Activated naive CD8-positive, alpha-beta T cell treated with anti-CD3 and anti-CD28 coated beads for 36 hours (primary cell): ENCODE measurements at places on chromosomes 5 and 9.

GRCh38 chr5:133397348-133397747 is 215.0 kb downstream of the FSTL4 start:
- H3K4me3 ChIP-seq, result no peak overlapping the region
- peaks cover 9% of the 10 kb centered on the region for H3K27me3 ChIP-seq
- DNase-seq, result no peak
- H3K4me1 ChIP-seq, result peaks cover 39% of the 10 kb centered on the region
- H3K36me3 ChIP-seq, result no peaks in the 10 kb centered on the region

- no peak overlapping the region for H3K4me3 ChIP-seq
- DNase-seq, result no peak
- no peak overlapping the region for H3K27ac ChIP-seq
- no peaks in the 10 kb centered on the region for H3K36me3 ChIP-seq
- no peaks in the 10 kb centered on the region for H3K27me3 ChIP-seq
Observed at GRCh38 chr9:119216651-119217331, 152.4 kb downstream of the BRINP1 start.

DNA sequence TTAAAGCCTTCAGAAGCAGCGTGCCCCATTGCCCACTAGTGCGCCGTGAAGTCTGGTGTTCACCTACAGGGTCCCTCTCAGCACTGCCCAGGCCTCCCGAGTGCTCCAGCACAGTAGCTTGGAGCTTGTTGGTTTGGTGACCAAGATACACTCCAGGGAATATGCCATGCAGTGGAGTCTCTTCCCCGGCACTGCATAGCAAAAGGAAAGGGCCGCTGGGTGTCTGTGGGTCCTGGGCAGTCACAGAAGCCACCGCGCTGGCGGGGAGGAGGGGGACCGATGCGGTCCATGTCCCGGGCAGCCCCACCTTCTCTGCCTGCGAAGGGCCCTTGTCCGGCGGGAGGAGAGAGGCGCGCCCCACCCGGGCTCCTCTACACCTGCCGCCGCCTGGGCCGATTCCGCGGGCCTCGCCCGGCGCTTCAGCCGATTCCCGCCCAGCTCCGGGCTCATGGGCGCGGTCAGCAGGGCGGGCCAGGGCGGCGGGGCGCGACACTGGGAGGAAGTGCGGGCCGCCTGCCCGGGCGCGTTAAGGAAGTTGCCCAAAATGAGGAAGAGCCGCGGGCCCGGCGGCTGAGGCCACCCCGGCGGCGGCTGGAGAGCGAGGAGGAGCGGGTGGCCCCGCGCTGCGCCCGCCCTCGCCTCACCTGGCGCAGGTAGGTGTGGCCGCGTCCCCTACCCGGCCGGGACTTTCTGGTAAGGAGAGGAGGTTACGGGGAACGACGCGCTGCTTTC is at the start of gene SYK:
SYK (plus strand) TSS at position 579 of the 732 bp plus-strand sequence. CDS start 42,080 bp downstream, outside the sequence.
- H3K27me3 ChIP-seq, result peaks cover 88% of the 10 kb centered on the region
- H3K4me1 ChIP-seq, result no peaks in the 10 kb centered on the region
- no peak for DNase-seq
- peak within 1 kb of the TSS; percentile 71 for H3K4me3 ChIP-seq

DNA sequence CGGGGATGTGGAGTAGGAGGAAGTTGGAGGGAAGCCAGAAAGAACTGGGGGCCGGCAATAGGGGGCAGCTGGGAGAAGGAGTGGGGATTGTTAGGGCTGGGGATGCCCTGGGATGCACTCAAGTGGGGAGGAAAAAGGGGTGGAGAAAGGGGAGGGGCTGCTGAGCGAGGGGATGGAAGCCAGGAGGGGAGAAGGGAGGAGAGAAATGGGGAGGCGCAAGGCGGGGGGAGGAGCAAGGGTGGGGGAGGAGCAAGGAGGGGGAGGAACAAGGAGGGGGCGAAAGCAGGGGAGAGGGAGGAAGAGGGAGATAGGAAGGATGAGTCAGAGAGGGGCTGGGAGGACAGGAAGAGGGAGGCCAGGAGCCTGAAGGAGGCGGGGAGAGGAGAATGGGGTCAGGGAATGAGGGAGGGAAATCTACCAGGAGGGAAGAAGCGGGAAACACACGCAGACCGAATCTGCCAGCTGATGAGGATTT is 1.6 kb downstream of the IRX4 start:
- H3K36me3 ChIP-seq, result no peaks in the 10 kb centered on the region
- peaks cover 14% of the 10 kb centered on the region for H3K4me1 ChIP-seq
- no peak for DNase-seq
- H3K27me3 ChIP-seq, result peaks cover 78% of the 10 kb centered on the region
- H3K4me3 ChIP-seq, result no peak overlapping the region

GRCh38 chr5:37071487-37071886 is 177.7 kb downstream of the CPLANE1 start:
- DNase-seq, result no peak
- no peaks in the 10 kb centered on the region for H3K36me3 ChIP-seq
- H3K4me1 ChIP-seq, result no peaks in the 10 kb centered on the region
- H3K4me3 ChIP-seq, result no peak overlapping the region
- H3K27me3 ChIP-seq, result no peaks in the 10 kb centered on the region

GRCh38 chr9:97425336-97425972 is 13.6 kb downstream of the TDRD7 start:
- H3K27ac ChIP-seq, result no peak overlapping the region
- no peak for DNase-seq
- no peaks in the 10 kb centered on the region for H3K27me3 ChIP-seq
- peaks cover 10% of the 10 kb centered on the region for H3K36me3 ChIP-seq
- H3K4me1 ChIP-seq, result no peaks in the 10 kb centered on the region

DNA sequence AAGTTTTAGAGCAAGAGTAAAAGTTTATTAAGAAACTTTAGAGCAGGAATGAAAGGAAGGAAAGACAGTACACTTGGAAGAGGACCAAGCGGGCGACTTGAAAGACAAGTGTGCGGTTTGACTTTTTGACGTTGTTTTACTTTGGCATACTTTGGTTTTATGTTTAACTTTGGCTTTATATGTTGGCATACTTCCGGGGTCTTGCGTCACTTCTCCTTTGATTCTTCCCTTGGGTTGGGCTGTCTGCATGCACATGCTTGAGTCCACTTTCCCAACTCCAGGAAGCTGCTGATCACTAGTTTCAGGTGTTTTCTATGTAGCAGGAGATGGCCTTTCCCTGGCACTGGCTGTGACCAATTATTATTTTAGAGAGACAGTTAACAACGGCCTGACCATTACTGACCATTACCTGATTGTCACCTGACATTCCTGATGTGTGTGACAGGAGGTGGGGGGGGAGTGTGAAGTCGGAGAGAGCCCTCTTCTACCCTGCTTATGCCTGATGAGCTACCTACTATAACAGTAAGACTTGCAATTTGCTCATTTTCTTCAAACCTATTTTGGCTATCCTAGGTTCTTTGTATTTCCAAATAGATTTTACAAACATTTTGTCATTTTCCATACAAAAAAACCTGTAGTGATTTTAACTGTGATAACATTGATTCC is 45.5 kb downstream of the TNFSF8 start:
- DNase-seq, result no peak
- H3K4me1 ChIP-seq, result peaks cover 28% of the 10 kb centered on the region
- no peaks in the 10 kb centered on the region for H3K27me3 ChIP-seq
- H3K27ac ChIP-seq, result no peak overlapping the region
- H3K4me3 ChIP-seq, result no peak overlapping the region
- peaks cover 5% of the 10 kb centered on the region for H3K36me3 ChIP-seq

GRCh38 chr5:80269991-80270438 is 14.2 kb upstream of the SERINC5 start:
- H3K27ac ChIP-seq, result peak overlapping the region; percentile 94
- H3K27me3 ChIP-seq, result no peaks in the 10 kb centered on the region
- H3K4me3 ChIP-seq, result peak overlapping the region; percentile 38
- H3K4me1 ChIP-seq, result peaks cover 25% of the 10 kb centered on the region
- peak; percentile 34 for DNase-seq

DNA sequence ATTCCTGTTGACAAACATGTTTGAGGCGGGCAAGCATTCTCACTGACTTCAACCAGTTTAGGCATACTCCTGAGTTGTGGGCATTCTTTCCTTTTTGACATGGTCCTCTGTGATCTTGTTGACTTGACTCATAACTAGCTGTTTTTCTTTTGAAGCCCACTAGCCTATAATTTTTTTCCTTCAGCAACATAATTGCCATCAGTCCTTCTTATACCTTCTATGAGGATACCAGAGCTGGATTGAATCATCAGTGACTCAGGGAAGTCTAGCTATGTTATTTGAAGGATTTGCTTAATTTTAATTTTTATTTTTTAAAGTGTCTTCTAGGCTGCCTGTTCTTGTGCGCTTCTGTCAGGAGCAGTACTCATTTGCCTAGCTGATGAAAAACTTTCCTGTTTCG is 259.5 kb downstream of the NR3C1 start:
- H3K4me3 ChIP-seq, result no peak overlapping the region
- H3K27me3 ChIP-seq, result no peaks in the 10 kb centered on the region

DNA sequence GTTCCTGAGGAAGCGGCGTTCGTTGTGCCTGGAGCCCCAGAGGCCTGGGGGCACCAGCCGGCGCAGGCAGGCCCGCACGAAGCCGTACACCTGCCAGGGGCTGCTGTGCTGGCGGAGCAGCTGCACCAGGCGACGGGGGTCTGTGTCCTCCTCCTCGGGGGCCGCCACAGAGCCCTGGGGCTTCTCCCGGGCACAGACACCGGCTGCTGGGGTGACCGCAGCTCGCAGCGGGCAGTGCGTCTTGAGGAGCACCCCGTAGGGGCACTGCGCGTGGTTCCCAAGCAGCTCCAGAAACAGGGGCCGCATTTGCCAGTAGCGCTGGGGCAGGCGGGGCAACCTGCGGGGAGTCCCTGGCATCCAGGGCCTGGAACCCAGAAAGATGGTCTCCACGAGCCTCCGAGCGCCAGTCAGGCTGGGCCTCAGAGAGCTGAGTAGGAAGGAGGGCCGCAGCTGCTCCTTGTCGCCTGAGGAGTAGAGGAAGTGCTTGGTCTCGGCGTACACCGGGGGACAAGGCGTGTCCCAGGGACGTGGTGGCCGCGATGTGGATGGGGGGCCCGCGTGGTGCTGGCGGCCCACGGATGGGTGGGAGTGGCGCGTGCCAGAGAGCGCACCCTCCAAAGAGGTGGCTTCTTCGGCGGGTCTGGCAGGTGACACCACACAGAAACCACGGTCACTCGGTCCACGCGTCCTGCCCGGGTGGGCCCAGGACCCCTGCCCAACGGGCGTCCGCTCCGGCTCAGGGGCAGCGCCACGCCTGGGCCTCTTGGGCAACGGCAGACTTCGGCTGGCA is 1.3 kb downstream of the TERT start:
- no peak overlapping the region for H3K27ac ChIP-seq
- H3K27me3 ChIP-seq, result no peaks in the 10 kb centered on the region
- H3K4me3 ChIP-seq, result peak overlapping the region; percentile 55
- DNase-seq, result no peak

- H3K4me3 ChIP-seq, result no peak overlapping the region
- H3K36me3 ChIP-seq, result no peaks in the 10 kb centered on the region
- H3K27me3 ChIP-seq, result no peaks in the 10 kb centered on the region
- H3K27ac ChIP-seq, result no peak overlapping the region
Observed at GRCh38 chr5:176413255-176413565, 3.1 kb downstream of the CLTB start.

- H3K4me3 ChIP-seq, result no peak overlapping the region
- no peaks in the 10 kb centered on the region for H3K36me3 ChIP-seq
- peaks cover 3% of the 10 kb centered on the region for H3K27me3 ChIP-seq
- H3K27ac ChIP-seq, result no peak overlapping the region
- H3K4me1 ChIP-seq, result no peaks in the 10 kb centered on the region
Observed at GRCh38 chr9:3036333-3036700, 192.4 kb upstream of the PUM3 start.

DNA sequence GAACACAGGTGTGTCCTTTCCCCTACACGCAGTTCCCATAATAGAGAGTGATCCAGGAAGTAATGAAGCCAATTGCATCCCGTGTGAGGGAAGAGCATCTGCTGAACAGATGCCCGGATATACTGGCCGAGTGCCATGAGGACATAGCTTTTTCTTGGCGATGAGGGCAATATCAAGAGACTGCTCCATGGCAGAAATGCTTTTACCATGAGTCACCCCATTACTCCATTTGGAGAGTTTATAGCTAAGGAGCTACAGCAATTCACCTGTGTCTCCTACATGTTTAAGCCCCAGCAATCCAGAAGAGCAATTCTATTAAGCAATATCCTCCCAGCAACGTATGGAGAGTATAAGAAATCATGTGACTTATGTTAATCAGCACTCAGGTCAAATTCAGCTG is 222.0 kb upstream of the KLF4 start:
- no peaks in the 10 kb centered on the region for H3K36me3 ChIP-seq
- H3K4me3 ChIP-seq, result no peak overlapping the region
- H3K4me1 ChIP-seq, result no peaks in the 10 kb centered on the region
- peaks cover 6% of the 10 kb centered on the region for H3K27me3 ChIP-seq
- no peak overlapping the region for H3K27ac ChIP-seq

GRCh38 chr5:157247267-157247666 is 18.7 kb upstream of the CYFIP2 start:
- H3K36me3 ChIP-seq, result peaks cover 94% of the 10 kb centered on the region
- peaks cover 90% of the 10 kb centered on the region for H3K4me1 ChIP-seq
- peak overlapping the region; percentile 89 for H3K27ac ChIP-seq
- DNase-seq, result no peak
- H3K4me3 ChIP-seq, result no peak overlapping the region
- H3K27me3 ChIP-seq, result no peaks in the 10 kb centered on the region

GRCh38 chr9:27352457-27353165 is 55.7 kb upstream of the EQTN start:
- H3K27me3 ChIP-seq, result no peaks in the 10 kb centered on the region
- DNase-seq, result peak; percentile 30
- H3K36me3 ChIP-seq, result peaks cover 3% of the 10 kb centered on the region
- no peak overlapping the region for H3K4me3 ChIP-seq
- H3K4me1 ChIP-seq, result peaks cover 37% of the 10 kb centered on the region

DNA sequence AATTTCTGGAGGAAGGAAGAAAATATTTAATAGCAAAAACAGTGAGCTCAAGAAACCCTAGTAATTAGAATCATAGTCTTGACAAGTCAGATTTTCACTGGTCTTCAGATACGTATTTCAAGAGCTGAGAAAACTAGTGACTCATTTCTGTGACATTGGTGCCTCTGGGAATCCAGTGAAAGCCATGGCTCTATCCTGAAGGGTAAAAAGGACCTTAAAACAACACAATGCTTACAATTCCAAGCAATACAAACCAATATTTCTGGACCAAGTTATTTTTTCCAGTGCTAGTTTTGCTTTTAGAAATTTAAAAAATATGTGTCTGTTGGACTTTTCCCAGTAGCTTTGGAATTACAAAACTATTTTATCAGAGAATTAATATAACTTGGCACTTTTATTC is 140.3 kb downstream of the LPAR1 start:
- no peak overlapping the region for H3K4me3 ChIP-seq
- no peak for DNase-seq
- no peaks in the 10 kb centered on the region for H3K4me1 ChIP-seq

- H3K4me1 ChIP-seq, result peaks cover 6% of the 10 kb centered on the region
- no peak for DNase-seq
- H3K36me3 ChIP-seq, result no peaks in the 10 kb centered on the region
Observed at GRCh38 chr5:177067503-177067902, 19.2 kb upstream of the FGFR4 start.

GRCh38 chr5:66769839-66770617 is 173.8 kb downstream of the MAST4 start:
- no peak overlapping the region for H3K27ac ChIP-seq
- peak; percentile 4 for DNase-seq
- no peaks in the 10 kb centered on the region for H3K4me1 ChIP-seq
- H3K4me3 ChIP-seq, result no peak overlapping the region
- H3K27me3 ChIP-seq, result peaks cover 3% of the 10 kb centered on the region
